CD4-positive, alpha-beta T cell treated with Interleukin-6 at 100 ng/mL for 8 hours (primary cell): ENCODE measurements at places on chromosomes 16 and 17.

DNA sequence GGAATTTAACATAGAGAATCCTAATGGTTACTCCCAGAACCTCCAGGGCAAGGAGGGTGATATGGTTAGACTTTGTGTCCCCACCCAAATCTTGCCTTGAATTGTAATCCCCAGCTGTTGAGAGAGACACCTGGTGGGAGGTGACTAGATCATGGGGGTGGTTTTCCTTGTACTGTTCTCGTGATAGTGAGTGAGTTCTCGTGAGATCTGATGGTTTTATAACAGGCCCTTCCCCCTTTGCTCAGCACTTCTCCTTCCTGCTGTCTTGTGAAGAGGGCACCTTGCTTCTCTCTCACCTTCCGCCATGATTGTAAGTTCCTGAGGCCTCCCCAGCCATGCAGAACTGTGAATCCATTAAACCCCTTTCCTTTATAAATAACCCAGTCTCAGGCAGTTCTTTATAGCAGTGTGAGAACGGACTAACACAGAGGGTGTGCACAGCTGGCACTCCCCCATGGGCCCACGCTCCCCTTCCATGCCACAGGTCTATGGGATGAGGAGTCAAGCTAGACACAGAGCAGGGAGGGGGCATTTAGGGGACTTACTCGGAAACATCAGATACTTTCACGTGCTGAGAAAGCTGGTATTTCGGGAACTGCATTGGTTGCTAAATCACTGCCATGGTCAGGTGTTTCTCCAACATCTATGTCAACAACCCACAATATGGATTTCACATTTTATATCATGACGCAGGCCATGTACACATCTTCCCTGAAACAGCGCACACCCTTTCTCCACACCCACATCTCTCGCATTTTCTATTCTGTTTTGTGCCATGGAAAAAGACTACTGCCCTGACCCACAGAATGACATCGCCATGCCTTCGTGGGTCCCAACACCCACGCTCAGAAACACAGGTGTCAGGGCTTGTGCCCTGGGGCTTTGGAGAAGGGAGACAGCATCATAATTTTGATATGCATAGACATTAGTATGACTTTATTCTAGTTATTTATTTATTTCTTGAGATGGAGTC lies 199.1 kb upstream of the GSE1 start:
- no peak for DNase-seq

- peak; percentile 72 for DNase-seq
Observed at GRCh38 chr16:391885-392335, 5.1 kb upstream of the NME4 start.

DNA sequence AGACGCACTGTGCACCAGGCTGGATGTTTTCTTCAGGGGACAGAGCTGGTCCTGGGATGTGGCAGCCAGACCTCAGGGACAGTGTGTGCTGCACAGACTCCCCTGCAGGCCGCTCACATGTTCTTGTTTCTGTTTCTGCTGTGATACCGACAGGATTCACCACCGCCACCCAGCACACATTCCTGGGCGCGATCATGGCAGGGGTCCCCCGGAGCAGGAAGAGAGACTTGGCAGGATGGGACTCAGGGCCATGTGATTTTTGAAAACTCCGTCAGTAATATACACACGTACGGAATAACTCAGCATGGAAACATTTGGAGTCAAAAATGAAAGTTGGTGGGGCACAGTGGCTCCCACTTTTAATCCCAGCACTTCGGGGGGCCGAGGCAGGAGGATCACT lies 79.0 kb downstream of the HAPSTR1 start:
- DNase-seq: no peak

DNA sequence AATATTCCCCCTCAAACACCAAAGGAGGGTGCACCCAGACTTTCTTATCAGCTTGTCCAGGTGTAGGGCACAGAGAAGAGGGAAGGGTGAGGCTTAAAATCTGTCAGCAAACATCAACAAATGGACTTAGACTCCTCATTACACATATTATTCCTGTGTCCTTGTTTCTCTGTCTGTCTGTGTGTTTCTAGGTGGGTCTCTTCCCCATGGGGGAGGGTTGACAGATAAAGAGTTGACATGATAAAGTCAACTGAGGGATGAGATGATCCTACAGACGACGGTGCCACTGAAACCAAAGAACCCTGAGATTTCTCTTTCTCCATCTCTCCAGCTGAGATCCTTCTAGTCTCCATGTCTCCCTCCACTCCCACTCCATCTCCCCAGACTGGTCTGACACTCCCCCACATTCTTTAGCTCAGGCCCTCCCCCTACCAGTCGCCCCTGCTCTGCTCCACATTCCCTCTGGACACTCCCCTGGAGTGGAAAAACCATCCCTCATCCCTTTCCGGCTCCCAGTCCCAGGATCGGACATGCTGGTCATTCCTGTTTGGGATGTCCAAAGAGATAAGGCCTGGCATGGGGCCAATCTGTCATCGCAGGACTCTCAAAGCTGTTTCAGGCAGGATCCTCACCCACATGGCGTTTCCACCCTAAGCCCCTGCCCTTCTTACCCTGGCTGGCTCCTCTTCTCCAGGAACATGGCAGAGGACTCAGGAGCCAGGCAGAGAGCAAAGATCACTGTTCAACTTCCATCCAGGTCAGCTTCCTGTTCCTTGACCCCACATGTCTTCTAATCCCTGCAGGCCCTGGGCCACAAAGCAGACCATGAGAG lies 2.9 kb upstream of the ITGA3 start:
- no peak for DNase-seq

- DNase-seq: no peak
Observed at GRCh38 chr17:4998732-4999429, 1.1 kb downstream of the KIF1C start.

DNA sequence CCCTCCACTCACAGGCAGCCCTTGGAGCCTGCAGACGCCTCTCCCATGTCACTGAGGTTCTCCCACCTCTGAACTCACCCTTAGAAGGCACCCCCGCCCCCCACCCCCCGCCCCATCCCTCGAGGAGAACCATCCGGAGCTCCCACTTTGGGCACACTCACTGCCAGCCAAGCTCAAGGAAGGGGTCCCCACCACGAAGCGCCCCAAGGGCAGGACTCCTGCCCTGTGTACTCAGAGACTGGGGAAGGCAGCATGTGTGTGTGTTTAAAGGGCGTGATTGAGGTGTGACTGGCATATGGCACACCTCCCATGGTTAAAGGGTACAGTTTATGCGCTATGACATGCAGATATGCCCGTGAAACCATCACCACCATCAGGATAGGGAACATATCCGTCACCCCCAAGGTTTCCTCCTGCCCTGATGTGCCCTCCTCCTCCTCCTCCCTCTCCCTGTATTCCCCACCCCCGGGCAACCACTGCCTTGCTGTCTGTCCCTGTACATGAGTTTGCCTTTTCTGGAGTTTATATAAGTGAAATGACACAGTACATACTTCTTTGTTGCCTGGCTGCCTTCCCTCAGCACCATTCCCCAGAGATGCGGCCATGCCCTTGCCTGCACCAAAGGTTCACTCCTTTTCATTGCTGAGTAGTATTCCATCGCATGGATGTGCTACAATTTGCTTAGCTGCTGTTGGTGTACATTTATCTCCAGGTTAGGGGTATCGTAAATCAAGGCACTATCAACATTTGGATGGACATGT lies 14.0 kb upstream of the RBFOX3 start:
- DNase-seq: no peak

DNA sequence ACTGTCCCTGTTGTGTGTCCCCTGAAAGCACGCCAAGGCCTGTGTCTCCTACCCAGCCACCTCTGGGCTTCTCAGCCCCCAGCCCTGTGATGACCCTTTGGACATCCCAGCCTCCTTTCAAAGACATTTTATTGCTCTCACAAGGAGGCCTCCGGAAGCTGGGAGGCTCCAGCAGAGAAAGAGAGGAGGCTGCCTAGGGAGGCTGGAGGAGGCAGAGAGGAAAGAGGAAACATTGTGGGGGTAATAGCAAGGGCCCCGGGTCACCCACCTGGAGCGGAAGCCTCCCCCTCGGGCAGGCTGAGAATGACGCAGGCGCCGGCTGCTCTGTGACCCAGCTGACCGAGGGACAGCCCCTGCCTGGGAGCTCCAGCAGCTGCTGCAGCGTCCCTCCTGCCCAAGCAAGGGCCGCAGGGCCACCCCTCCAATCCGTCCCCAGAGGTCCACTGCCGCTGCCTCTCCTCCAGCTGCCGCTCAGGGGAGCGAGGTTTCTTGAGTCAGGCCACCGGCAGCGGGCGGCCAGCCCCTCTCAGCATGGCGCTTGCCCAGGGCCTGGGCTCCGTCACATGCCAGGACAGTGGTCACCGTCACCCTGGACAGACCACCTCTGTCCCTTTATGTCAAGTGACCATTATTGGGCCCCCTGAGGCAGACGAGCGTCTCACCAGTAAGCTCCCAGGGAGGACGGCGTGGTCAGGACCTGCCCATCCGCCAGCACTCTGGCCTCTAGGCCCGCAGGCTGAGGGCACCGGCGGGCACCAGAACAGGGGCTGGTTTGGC lies 29.3 kb downstream of the ACTG1 start:
- DNase-seq: no peak

- DNase-seq: no peak
Observed at GRCh38 chr17:66686601-66687000, 148.3 kb upstream of the CACNG5 start.

DNA sequence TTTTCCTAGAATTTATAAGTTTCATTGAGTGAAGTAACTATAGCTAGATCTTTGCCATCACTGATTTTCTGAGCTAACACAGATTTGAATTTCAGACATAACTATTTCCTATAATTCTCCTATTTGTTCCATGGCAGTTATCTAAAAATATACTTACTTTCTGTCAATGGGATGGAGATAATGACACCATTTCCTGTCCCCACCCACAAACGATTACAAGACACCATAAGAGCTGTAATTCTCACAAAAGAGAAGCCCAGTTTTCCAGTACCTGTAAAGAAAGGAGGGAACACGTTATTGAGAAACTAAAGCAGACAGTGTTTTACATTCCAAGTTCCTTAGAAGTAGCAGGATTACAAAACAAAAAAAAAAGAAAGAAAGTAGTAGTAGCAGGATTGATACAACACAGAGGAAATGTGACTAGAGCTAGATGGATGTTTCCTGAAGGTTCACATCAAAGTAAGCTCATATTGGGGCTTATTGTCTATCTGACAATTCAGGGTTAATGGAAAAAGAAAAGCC lies 110.9 kb upstream of the TOB1 start:
- no peak for DNase-seq

GRCh38 chr17:30381340-30381659 lies 2.6 kb downstream of the CPD start:
- DNase-seq: no peak

DNA sequence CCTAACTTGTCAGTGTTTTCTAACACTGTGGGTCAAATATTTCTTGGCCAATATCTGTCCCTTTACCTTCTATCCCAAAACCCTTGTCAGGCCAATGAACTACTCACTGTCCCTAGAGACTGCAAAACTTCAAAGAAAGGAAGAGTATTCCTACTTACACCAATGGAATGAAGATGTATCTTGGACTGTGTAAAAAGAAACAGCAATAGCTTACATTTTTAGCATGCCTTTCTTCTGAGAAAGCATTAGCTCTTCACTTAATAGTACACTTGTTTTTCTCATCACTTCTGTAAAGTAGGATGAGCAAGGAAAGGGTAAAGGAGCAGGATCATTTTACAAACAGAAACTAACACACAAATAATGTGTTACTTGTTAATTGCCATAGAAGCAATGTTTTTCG lies 73.9 kb downstream of the STH start:
- DNase-seq: no peak

- no peak for DNase-seq
Observed at GRCh38 chr16:661184-661821, 6.6 kb upstream of the RHOT2 start.

- DNase-seq: no peak
Observed at GRCh38 chr17:83152745-83153611, 73.6 kb downstream of the METRNL start.

- peak; percentile 62 for DNase-seq
Observed at GRCh38 chr16:89711601-89712273, 9.0 kb downstream of the VPS9D1 start.

- DNase-seq: no peak
Observed at GRCh38 chr16:1257561-1258224, 1.8 kb downstream of the TPSD1 start.

DNA sequence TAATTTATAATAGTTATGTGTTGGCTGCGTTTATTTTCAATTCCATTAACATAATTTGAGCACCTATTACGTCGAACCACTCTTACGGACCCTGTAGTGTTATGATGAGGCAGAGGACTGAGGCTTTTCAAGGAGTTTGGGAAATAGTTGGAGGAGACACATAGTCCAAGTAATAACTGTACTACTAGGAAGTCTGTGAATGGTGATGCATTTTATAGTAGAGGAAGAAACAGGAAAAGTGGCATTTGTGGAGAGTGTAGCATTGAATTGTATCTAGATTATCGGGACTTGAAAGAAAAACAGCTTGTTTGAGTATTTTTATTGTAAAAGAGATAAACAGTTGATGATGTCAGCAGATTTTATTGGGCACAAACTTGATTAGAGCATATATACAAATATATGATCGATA lies 1.7 kb downstream of the NFATC3 start:
- DNase-seq: no peak

DNA sequence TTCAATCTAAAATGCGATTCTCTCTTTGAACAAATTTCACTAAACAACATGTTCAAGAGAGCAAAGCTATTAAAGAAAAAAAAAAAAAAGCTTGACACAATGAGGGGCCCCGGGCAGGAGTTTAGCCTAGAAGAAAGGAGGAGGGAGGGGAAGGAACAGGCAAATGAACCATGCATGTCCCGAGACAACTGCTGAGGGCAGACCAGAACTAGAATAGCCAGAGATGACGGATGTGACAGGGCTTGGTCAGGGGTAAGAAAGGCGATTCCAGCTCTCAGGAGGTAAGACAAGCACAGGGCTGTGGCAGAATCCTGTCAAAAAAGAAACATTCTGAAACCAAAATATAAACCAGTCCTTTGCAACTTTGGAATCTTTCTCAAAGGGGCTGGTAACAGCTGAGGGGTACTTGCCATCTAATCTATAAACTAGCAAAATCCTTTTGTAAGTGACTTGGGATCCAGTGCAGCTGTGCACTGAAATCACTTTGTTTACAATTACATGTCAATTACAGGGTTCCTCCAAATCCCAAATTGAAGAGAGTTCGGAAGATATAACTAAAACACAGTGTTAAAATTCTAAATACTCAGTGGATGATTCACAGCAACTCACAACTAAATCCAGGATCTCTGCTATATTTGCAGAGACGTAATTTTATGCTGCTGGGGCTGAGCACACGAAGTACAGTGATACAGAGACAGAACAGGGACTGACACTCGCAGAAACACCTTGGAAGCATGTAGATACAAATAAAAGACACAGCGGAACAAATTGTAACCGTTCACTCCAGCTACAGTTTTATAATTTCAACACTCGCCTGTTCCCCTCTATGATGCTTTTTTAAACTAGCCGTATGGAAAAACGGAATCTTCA lies 567.4 kb upstream of the ZFHX3 start:
- DNase-seq: no peak

DNA sequence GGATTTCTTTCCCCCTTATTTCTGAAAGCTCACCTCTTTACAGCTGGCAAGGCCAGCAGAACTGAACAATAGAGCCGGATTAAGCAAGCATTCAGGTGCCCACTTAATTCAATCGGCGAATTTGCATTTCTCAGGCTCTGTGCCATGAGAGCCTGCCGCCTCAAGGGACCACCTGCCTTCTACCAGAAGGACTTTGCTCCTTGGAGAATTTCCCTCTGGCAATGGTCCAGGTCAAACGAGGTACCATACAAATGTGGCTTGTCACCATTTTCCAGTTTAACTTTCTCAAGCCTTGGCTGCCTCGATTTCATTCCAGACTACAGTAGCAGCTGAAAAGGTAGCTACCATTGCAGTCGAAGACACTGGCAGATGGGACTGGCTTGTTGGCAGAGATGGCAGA lies 534.0 kb downstream of the MAF start:
- no peak for DNase-seq

- peak; percentile 83 for DNase-seq
Observed at GRCh38 chr16:48385253-48386150, at the start of gene SIAH1. Gene SIAH1 (minus strand): TSS chr16:48385413. CDS start chr16:48362428, 22,985 bp downstream.

GRCh38 chr17:3792481-3792880 lies 8.5 kb downstream of the ITGAE start:
- no peak for DNase-seq
